IPS DF 19.7 (cell line): ENCODE measurements at places on chromosomes 5 and 9.

- DNase-seq = no peak
Measured at GRCh38 chr5:73615947-73616346, 10.0 kb upstream of the ARHGEF28 start.

GRCh38 chr5:133421394-133421793, 190.9 kb downstream of the FSTL4 start:
- DNase-seq = no peak

GRCh38 chr5:127335381-127335780, 44.8 kb downstream of the MEGF10 start:
- DNase-seq = no peak

GRCh38 chr9:30851600-30851999, 1532.8 kb upstream of the ACO1 start:
- DNase-seq = peak; percentile 15

DNA sequence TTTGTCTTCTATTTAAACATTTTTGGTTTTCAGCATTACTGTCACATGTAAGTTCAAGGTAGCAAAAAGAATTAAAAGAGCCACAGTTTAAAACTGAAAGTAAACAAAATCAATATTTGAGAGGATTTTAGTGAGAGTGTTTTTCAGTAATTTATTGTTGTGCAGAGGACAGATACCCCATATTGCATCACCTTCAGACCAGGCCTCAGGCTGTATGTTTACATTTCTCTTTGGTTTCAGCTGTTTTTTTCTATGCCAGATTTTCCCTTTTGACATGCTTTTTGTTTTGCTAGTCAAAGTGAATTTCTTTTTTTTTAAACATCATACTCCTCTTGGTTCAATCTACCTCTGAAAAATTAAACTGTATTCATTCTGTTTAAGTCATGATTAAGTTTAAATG, 47.2 kb downstream of the MAST4 start:
- DNase-seq = no peak

DNA sequence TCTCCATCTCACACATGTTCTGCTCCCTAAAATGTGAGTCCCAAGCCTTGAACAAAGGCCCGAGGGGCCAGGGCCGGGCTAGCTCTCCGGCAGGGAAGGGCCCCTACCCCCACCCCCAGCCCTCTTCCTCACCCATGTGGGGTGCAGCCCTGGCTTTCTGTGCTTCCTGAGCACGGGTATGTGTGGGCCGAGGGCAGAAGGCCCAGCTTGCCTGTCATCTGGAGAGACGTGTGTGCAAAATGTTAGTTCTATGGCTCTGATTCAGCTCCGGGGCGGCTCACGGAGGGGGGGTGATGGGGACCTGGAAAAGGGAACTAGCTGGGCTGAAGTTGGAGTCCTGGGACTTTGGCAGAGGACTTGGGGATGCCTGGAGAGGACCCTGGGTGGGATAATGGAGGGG, 90.3 kb upstream of the ARAP3 start:
- DNase-seq = no peak

GRCh38 chr9:137524161-137524980, 25.8 kb downstream of the PNPLA7 start:
- DNase-seq = no peak

DNA sequence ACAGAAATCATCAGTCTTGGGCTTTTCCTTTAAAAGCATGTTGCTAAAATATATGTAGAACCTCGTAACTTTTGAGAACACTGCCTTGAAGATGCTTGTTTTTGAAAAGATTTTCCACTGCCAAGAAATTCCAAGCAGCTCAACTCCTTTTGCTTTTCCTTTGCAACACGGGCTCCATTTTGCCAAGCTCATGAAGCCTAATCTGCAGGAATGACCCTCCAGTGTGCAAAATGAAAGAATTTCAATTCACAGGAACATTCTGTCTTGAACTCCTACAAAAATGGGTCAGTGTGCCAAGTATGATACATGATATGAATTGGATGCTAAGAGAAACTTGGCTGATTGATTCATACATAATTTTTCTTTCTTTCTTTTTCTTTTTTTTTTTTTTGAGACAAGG, 35.4 kb upstream of the ERCC6L2 start:
- no peak for DNase-seq

DNA sequence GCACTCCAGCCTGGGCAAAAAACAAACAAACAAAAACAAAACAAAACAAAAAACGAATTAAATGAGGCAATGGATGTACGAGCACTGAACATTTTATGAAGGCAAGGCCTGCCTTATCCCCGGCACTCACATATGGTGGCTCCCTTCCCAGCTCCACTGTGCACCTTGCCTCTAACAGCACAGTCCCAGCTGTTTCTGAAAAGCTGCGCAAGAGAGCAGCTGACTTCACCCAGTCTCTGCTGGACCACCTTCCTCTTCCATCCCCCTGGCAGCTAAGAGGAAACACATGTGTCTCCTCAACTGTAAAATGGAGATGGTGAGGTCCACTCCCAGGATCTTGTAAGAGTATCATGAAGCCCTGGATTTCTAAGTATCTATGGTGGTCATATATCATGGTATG, 100.7 kb downstream of the KLF4 start:
- DNase-seq = no peak

DNA sequence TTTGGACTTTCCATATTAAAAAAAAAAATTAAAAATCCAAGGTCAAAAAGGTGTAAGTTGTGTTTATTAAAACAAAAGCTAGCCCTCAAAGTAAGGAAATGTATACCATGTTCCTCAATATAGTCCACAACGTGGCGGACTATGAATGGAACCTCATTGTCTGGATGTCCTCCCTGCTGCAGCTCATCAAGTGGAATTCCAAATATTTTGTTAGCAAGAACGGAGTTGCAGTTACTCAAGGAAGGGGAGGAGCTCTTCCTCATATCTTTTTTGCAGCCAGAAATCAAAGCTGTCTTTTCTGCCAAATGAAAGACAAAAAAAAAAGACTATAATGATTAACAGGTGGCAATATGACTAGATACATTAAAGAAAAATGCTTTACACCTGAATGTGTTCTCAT, 14.0 kb downstream of the FAM13B start:
- DNase-seq = no peak

- no peak for DNase-seq
Measured at GRCh38 chr5:123157791-123158581, 68.9 kb downstream of the PRDM6 start.

DNA sequence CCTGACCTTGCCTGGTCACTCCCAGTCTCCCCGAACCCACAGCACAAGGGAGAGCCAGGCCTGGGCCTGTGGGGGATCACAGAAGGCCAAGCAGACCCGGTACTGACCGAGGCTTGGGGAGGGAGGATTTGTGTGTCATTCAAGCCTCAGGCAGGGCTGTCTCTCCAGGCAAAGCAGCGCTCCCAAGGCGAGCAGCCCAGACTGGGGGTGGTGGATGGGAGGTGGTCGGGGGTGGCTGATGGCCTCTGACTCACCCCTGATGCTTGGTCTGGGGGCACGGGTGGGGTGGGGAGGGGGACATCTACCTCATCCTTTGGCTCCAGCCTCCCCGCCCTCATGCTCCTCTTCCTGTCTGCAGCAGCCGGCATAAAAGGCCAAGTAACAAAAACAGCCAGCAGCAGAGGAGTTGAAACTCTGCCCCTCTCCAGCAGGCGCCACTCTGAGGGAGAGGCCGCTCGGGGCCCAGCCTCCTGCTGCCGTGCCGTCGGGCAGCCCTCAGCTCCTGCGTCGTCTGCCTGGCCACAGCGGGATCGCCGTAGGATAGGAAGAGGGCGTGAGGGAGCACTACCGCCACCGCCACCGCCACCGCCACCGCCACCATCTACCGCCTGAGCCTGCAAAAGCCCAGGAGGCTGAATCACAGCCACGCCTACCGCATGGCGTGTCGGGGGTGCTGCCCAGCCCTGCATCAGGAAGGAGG, 166.0 kb downstream of the OLFM1 start:
- no peak for DNase-seq

DNA sequence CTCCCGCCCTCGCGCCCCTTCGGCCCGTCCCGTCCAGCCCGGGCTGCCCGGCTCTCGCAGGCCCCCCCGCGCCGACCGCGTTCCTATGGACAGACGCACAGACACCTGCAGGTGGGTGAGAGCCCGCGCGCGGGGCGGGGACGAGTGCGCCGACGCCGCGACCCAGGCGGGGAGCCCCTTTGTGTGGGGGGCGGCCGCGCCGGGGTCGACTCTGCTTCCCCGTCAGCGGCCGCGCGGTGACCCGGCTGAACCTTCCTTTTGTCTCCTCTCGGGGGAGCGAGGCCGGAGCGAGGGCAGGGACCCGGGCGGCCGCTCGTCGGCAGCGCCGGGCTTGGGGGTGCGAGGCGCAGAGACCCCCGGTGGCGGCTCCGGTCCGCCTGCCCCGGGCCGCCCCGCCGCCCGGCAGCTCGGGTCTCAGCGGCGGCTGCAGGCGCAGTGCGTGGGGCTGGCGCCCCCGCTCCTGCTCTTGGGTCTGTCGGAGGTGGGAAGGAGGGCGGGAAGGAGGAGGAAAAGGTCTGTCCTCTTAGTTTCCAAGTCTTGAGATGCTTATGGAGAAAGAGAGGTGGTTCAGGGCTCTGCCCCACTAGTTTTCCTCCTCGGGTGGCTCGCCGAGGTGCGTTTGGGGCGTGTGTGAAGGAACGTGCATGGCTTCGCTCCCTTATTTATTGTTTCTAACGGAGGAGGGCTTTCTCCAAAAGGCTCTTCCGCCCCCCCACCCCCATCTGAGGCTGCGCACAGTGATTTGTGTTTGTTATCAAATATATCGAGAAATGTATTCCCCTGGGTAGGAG, 576 bp downstream of the KIAA1958 start:
- no peak for DNase-seq

GRCh38 chr5:154485850-154486426, 7.9 kb upstream of the HAND1 start:
- no peak for DNase-seq

DNA sequence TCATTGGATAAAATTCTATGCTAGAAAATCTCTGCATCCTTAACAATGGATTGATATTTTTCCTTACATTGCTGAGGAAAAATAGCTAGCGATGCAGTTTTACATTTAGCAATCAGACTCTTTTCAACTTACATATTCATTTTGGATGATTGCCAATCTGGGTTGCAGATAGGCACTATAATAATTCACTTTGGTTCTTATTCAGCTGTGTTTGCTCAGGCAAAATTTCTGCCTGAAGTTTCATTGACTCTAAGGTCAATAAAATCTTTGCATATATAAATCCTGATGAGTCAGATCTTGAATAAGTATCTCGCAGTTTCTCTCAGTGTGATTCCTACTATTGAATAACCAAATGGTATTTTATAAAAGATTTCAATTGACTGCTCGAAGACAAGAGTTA, 1105.8 kb downstream of the CDH18 start:
- DNase-seq = no peak

DNA sequence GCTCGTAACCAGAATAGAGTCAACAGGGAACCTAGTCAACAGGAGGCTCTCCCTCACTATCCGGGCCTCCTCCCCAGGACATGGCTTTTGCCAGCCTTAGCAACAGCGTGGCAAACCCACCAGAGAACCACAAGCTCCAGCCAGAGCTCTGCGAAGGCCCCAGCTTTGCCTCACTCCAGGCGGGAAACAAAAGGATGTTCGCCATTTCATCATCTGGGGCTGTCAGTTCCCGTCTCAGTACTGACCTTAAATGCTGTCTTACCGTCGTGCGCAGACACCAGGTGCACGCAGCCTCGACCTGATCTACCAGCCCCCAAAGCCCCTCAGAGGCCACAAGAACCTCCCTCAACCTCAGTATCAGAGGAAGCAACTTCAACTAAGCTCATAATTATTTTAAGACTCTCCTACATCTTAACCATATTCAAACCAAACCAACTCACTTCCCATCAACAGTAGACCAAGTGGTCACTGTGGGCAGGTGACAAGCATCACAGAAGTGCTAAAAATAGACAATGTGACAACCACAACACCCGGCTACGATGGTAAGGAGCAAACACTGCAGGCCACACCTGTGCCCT, 71.4 kb downstream of the SEMA4D start:
- DNase-seq = no peak

DNA sequence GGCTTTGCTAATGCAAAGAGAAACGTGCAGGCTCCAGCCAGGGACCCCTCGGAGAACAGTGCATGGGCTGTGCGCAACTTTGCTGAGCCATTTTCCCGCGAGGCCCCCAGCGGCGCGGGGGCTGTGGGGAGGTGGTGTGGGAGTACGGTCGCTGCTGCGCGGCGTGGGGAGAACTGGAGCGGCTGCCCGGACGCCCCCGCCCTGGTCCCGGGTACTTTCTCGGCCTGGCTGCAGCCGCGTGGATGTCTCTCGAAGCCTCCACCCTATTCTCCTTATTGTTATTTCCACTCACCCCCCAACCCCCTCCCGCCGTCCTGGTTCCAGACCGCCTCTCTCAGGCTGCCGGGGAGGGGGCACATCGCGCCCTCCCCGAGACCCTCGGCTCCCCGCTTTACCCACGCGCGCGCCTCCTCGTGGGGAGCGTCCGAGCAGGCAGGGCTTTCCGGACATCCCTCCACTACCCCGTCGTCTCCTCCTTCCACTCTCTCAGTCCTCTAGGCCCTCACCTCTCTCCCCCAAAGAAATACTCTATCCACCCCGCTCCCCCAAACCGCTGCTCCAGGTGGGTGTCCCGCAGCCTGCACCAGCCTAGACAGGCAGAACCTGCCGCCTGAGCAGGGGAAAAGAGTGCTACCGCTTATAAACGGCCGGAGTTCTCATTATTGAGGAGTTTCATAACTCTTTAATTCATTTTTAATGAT, 68.6 kb upstream of the TBCA start:
- no peak for DNase-seq

DNA sequence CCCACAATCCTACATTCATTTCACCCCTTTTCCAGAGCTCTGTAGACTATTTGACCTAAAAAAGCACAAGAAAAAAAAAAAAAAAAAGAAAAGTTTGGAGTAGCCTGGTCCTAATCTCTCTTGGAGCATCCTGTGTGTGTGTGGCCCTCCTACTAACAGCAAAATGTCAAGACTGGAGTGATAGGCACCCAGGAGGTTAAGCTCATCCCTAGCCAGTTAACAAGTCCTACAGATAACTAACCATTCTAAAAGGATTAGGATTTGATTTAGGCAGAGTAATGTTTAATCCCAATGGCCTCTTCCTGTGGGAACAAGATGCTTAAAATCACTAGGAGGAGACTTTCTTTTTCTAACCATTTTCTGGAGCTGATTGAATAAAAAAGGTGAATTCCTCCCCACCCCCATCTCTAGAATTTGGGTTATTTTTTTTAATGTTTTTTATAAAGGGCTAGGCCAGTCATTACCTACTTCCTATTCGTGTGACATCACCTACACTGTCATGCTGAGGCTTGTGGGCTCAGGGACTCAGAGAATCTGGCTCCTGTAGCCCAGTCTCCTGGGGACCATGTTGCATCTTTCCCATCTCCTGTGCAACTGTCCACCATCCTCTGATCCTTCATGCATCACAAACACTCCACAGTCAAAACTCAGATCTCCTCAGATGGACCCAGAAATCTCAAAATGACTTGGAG, 43.2 kb upstream of the NR3C1 start:
- no peak for DNase-seq

GRCh38 chr5:150144879-150145278, 10.8 kb downstream of the PDGFRB start:
- DNase-seq = no peak

- DNase-seq = no peak
Measured at GRCh38 chr5:138955013-138955660, 80.0 kb upstream of the LRRTM2 start.
